ENCODE measurements at places on chromosomes 13 and 19. TPM values are rescaled to one million over a fixed set of nuclear protein-coding genes. Genes with fewer than 3 reads are reported as not detected.

ZNF571 gene
- polyA plus RNA-seq: 5.0 TPM

PLIN5 gene
- 1.9 TPM for polyA plus RNA-seq

SERP2 gene
- 2.9 TPM for polyA plus RNA-seq

ZNF525 gene
- 39.3 TPM for polyA plus RNA-seq

SIGLEC14 gene
- polyA plus RNA-seq: not detected

ZNF208 gene
- not detected for polyA plus RNA-seq

KASH5 gene
- 0.44 TPM for polyA plus RNA-seq

FUT1 gene
- 4.4 TPM for polyA plus RNA-seq

NLRP11 gene
- not detected for polyA plus RNA-seq

C2CD4C gene
- 2.1 TPM for polyA plus RNA-seq

ZNF564 gene
- polyA plus RNA-seq: 5.8 TPM

CEACAM8 gene
- not detected for polyA plus RNA-seq

IL17D gene
- polyA plus RNA-seq: 3.3 TPM

ZNF549 gene
- polyA plus RNA-seq: 3.5 TPM

HSD11B1L gene
- 18.4 TPM for polyA plus RNA-seq

FCAR gene
- not detected for polyA plus RNA-seq

KCNN4 gene
- polyA plus RNA-seq: 0.86 TPM

CD37 gene
- polyA plus RNA-seq: 106 TPM

KLK2 gene
- polyA plus RNA-seq: not detected

SERPINE3 gene
- 0.31 TPM for polyA plus RNA-seq

YJEFN3 gene
- 3.7 TPM for polyA plus RNA-seq

KL gene
- not detected for polyA plus RNA-seq
